ENCODE measurements at places on chromosomes 7 and 10.

DNA sequence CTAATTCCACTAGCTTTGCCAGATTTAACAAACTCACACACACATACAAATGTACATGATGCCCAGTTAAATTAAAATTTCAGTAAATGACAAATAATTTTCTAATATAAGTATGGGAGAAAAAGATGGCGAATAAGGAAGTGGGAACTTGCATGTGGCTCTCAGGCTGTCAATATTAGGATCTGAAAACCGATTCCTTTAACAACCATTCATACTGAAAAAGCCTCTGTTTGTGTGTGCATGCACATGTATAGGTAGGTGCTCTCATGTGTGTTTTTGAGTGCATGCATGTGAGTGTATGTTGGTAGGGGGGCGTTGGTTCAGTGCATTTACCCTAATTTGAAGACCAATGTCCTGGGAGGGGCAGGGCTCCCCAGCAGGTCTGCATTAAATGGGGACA is 125.3 kb downstream of the HTR7 start:
- no peak for DNase-seq

- no peak for DNase-seq
Observed at GRCh38 chr7:18405726-18406125, 89.8 kb upstream of the HDAC9 start.

- DNase-seq = no peak
Observed at GRCh38 chr7:11436316-11436715, 395.7 kb downstream of the THSD7A start.

- DNase-seq = no peak
Observed at GRCh38 chr7:132935608-132936007, 146.3 kb downstream of the CHCHD3 start.

DNA sequence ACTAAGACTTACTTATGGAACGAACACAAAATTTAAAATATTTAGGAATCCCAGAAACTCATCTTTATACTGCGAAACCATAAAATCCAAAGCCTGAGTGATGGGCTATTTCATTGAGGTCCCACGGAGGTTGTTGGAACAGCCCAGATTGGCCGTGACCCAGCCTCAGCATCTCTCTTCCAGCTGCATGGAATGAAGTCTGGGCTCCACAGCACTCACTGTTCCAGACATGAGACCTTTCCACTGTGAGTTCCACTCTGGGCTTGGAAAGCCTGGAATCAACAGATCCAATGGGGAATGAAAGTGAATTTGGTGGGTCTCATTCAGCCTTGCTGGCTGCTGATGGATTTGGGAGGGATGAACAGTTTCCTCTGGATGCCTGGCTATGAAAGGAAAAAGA is 184.9 kb downstream of the EMX2 start:
- DNase-seq = no peak

DNA sequence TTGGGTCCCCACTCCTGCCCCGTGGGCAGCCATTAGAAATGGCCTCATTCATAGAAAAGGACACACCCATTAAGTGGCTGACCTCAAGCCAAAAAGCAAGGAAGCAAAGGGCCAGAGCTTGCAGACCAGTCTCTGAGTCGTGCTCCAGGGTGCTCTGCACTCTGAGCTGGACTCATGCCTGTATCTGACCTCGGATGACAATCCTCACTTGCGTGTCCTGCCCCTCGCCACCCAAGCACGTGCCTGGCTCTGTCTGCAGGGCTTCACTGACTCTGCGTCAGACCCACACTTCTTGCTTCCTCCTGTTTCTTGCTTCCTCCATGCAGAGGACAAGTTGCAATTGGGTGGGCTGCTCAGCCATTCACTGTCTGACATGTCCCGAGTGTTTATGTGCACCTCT is 138.8 kb downstream of the OAT start:
- no peak for DNase-seq

GRCh38 chr7:106167439-106168136 is 55.5 kb upstream of the SYPL1 start:
- DNase-seq = no peak

- DNase-seq = no peak
Observed at GRCh38 chr7:66301249-66301648, 96.1 kb downstream of the TPST1 start.

GRCh38 chr7:86600506-86601290 is 43.0 kb upstream of the GRM3 start:
- DNase-seq = no peak
